ENCODE measurements at places on chromosomes 5 and 9.

DNA sequence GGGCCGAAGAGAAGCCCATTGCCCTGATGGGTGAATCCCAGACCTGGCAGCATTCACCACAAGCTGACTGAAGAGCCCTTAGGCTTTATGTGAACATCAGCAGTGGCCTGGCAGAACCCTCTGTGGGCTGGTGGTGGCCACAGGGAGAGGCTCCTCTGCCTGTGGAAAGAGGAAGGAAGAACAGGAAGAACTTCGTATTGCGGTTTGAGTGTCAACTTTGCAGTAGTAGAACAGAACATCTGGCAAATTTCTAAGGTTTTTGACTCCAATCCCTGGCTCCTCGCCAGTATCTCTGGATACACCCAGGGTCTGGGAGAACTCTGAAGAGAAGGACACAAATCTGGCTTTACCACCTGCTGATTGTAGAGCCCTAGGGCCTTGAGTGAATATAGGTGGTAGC, 356.4 kb upstream of the GRAMD2B start:
- peak; percentile 19 for DNase-seq

GRCh38 chr5:131671994-131672655, 37.1 kb upstream of the RAPGEF6 start:
- peak; percentile 26 for DNase-seq

DNA sequence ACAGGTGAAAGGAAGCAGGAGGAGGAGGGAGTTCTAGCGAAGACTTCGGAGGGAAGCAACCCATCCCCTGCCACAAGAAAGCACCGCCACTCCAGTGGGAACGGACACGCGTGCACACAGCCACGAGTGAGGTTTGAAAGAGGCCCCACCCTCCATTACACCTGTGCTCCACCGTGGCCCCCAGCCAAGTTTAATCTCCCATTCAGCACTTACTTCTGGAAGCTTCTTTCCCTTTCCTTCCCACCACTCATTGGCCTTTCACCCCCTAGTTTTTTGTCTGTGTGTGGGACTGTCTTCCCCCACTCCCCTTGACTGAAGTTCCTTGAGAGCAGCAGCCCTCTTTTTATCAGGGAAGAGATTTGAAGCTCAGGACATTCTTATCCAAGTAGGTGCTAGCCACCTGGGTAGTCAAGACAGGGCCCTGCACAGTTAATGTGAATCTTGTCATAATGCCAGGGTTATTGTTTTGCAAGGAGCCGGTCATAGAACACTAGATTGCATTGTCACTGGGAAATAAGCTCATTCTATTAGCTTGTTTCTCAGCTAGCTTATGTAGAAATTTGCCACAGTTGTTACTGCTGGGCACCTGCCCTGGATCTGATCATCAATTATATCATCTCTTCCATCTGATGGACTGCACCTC, 256.0 kb downstream of the DOCK8 start:
- no peak for DNase-seq

DNA sequence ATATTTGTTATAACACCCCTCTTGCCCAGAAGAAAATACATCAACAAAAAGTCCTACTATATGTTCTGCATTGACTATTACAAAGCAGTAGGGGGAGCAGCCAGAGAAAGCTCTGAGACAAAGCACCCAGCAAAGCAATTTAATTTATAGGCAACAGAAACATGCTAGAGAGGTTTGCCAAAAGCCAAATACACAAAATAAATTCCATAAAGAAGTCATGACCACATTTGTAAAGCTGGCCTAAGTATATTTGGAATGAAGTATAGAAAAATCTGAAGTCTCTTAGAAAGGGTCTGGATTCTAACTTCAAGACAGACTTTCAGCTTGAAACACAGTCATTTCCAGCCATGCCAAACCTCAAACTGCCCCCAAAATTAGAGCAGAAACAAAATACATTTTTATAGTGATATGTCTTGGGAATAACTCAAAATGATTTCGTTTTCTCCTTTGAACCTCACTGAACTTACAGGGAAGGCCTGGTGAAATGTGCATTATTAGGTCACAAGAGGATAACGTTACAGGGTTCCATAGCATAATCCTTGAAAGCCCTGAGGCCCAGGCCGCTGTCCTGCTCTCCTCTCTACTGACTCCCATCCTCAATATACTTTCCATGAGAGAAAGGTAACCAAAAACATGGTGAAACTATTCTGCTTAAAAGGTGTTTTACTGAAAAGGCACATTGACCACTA, 451.8 kb downstream of the RAB3C start:
- DNase-seq: no peak

- no peak for DNase-seq
These were observed 51.2 kb upstream of the CTSL start for GRCh38 chr9:87674565-87675299.

DNA sequence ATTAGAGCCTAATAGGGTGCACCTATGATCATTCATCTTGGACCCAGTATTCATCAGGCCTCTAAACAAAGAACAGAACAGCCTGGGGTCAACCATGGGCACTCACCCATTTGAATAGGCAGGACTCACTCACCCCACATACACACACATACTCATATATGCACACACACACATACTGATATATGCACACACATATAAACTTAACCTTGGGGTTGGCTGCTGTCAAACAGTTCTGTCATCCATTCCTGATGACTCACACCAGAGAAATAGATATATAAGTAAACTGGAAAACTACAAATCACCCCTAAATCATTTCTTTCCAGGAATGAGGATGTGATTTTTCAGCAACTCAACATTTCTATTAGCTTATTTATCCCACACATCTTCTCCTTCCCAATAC, 51.3 kb downstream of the ARL15 start:
- no peak for DNase-seq

- DNase-seq: no peak
These were observed 1730.6 kb downstream of the EFNA5 start for GRCh38 chr5:105940181-105940580.

GRCh38 chr5:75052192-75053053, at the start of gene GCNT4:
Gene GCNT4 (minus strand): TSS chr5:75052558. CDS start chr5:75030037, 22,521 bp downstream.
- DNase-seq: peak; percentile 22

DNA sequence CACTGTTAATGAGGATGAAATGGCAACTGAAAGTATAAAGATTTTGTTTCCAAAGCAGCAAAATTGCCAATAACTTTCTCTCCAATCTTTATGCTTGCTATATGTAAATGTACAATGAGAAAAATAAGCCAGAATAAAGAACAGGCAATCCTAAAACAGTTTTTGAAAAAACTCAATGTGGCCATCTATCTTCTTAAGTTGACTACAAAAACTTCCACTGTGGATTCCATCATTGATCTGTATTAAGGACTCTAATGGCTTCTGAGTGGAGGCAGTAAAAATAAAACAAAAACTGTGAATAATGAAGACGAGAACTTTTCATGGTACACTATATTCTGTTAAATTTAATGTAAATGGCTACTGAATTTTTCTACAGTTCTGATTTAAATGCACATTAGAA, 382.9 kb downstream of the TMEM232 start:
- DNase-seq: no peak

DNA sequence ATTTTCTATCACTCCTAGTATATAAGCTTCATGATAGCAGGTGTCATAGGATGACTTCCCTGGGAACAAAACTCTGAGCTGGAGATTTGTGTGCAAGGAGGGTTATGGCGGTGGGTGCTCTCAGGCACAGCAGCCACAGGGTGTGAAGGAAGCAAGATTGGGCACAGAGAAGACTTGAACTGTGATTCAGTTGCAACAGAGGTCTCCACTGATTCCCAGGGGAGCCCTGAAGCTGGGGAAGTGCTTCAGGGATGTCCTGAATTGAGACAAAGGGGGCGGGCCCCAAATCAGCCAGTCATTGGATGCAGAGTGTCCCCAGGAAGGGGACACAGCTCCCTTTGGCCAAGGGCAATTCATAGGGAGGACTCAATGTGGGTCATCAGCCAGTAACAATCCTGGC, 44.4 kb upstream of the ANKRD55 start:
- no peak for DNase-seq
